ENCODE measurements at places on chromosomes 11 and 22. TPM values are rescaled to one million over a fixed set of nuclear protein-coding genes. Genes with fewer than 3 reads are reported as not detected.
A peak's percentile ranks its signal among the peaks of the same experiment; 100 is the strongest.

DNA sequence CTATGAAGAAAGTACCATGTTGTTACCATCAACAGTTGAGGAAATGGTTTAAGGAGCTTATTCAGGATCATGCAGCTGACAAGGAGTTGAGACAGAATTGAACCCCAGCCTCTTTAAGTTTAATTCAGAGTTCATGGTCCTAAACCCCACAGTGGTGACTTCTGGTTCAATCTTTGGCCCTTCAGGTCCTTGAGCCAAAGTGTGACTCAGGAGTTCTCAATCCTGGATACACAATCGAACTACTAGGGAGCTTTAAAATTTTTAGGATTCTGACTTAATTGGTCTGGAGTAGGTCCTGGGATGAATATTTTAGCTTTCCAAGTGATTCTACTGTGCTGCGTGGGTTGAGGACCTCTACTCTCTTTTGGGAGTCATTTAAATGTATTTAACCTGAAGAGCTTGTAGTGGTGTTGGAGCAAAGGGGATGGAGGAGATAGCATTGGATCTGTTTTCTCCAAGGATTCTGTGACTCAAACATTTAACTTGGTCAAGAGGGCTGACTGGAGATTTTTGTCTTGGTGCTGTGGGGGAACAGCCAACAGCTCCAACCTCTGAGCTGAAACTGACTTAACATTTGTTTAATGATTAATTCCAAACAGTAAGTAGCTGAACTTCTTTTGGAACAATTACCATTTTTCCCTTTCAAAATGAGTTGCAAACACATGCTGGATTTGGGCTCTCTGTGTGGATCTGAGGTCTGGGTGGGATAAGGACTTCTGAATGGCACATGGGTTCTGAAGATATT lies 80.1 kb downstream of the INSC start:
- no peak for DNase-seq

DNA sequence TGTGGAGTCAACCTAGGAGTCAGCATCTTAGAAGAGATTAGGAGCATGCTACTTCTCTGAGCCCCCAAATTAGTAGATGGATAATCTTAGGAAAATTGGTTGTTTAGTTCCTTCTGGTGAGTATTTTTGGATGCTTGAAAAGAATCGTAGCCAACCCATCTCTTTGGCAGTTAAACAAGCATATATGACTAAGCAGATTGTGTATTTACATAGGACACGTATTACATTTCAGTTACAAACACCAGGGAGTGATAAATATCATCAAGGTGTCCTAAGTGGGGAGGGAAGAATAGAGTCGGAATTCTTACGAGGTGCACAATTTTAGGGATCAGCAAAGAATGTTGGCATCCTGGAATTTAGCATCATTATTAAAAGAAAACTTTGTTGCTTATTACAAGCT lies 13.5 kb downstream of the PLET1 start:
- DNase-seq, result no peak

GRCh38 chr11:36211761-36212430 lies 77.3 kb downstream of the COMMD9 start:
- peak; percentile 49 for DNase-seq

DNA sequence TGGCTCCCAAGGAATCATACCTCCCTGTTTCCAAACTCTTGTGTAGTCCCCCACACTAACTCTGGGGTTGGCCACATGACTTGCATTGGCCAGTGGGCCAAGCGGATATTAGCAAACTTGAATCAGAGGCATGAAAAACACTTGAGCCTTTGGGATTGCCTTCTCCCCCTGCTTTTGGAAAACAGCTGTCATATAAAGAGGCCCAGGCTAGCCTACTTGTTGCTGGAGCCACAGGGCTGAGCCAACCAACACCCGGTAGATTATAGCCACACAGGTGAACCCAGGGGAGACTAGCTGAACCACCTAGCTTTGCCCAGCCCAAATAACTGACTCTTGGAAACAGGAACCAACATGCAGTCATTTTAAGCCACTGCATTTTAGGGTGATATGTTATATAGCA lies 354.8 kb downstream of the TENM4 start:
- DNase-seq, result no peak

- peak; percentile 53 for DNase-seq
Observed at GRCh38 chr11:129652835-129653234, 162.8 kb upstream of the TMEM45B start.

DNA sequence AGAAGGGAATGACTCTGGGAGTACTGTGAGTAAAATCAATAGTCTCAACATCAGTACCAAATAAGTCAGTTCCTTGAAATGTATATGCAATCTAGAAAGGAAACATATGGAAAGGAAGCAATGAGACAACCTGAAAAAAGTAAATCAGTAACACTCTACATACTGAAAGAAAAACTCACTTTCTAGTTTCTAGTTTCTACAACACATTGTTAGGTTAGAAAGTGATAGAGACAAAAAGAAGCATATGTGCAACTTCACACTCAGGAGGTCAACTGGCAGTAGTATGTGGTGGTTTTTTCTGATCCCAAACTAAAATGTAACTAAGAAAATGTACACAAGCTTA lies 156.5 kb upstream of the SOX6 start:
- DNase-seq, result peak; percentile 78

GRCh38 chr11:134800826-134801225 lies 388.8 kb upstream of the B3GAT1 start:
- peak; percentile 4 for DNase-seq

DNA sequence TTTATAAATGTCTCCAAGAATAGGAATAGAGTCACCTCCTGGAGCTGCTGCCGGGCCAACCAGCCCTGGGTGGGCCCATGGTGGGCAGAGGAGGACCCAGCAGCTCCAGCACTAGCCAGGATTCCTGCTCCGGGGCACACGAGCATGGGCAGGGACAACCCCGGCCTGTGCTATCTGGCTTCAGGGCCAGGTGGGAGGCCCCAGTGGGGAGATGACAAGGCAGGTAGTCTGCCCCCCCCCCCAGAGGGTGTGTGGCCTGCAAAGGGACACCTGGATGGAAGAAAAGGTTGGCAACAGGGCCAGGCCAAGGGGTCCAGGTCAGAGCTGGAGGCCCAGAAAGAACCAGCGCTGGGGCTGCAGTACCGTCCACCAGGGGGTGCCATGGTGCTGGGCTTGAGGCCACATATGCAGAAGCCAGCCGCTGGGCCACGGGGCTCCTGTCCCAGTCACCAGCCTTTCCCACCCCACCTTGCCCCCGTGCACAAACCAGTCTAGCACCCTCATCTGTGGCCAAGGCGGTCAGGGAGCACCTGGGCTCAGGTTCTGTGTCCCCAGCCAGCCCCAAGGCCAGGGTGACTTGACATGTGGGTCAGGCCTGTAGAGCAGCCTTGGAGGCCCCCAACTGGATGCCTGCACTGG lies 3.4 kb downstream of the TSPAN32 start:
- peak; percentile 84 for DNase-seq

GRCh38 chr22:49866646-49867045 lies 13.0 kb downstream of the ZBED4 start:
- no peak for DNase-seq

- no peak for DNase-seq
Observed at GRCh38 chr11:56331861-56332491, 13.9 kb upstream of the OR8K1 start.

DNA sequence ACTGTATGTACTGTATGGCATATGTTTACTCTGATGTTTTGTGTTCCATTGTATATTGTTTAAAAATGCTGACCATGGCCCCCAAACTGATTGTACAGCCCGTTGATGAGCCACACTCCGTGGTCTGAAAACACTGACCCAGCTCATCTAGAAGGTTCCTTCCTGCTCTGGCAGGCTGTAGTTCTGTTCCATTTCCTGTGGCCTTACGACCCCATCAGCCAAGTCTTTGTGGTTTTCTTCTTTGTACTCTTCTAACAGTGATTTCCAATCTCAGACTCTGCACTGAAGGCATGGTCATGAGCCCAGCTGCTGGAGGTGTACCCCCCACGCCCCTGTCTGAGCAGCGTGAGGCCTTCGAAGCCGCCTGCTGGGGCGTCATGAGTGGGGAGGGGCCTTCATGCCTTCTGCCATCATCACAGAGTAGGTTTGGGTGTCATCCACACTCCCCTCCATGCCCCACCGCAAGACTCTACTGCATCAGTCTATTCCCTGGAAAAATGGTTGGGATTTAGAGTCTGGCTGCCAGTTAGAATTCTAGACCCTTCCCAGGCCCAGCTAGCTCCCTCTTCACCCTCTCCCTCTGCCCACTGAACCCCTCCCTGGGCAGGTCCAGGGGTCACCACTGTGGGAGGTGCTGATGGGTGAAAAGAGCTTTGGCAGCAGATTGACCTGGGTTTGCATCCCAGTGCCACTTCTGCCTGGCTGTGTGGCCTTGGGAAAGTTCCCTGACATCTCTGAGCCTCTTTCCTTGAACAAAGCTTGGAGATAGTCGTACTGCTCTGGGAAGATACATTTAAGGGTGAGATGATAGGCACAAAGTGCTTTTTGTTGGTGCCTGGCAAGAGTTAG lies 11.3 kb upstream of the C11orf96 start:
- DNase-seq, result peak; percentile 60

DNA sequence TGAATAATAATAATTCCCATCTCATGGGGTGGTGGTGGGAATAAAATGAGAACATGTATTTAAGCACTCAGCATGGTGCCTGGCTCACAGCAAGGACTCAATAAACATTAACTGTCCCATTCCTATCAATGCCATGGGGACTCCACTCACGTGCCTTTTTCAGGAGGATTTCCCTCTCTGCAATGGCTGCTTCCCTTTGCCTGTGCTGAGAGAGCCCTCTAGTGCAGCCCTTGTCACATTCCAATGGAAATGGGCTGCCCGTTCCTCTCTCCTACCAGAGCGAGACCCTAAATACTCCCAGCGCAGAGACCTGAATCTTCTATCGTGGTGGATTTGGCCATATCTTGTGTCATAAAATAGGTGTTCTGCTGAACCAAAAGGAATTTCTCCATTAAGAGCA lies 621.5 kb upstream of the B3GAT1 start:
- DNase-seq, result peak; percentile 55

GRCh38 chr11:43503417-43503816 lies 144.7 kb downstream of the TTC17 start:
- no peak for DNase-seq

- no peak for DNase-seq
Observed at GRCh38 chr11:19232910-19233503, 7.7 kb downstream of the E2F8 start.

GRCh38 chr11:58070585-58070984 lies 39.8 kb downstream of the OR6Q1 start:
- no peak for DNase-seq

GRCh38 chr11:396511-396947 lies 2.5 kb downstream of the PKP3 start:
- no peak for DNase-seq

DNA sequence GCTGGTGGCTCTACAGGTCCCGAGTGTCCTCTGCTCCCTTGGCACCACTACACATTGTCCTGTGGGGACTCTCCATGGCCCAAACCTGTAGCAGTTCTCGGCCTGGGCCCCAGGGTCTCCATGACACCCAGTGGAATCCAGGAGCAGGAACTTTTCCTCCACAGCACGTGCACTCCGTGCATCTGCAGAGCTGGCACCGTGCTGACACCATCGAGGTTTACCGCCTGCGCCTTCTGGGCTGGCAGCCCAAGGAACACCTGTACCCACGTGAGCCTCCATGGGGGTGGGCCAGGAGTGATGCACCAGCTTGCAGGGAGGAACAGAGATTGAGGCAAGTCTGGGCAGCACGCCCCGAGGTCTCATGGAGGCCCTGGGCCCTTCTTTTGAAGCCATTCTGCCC lies 25.2 kb downstream of the TSPAN32 start:
- DNase-seq, result no peak

DNA sequence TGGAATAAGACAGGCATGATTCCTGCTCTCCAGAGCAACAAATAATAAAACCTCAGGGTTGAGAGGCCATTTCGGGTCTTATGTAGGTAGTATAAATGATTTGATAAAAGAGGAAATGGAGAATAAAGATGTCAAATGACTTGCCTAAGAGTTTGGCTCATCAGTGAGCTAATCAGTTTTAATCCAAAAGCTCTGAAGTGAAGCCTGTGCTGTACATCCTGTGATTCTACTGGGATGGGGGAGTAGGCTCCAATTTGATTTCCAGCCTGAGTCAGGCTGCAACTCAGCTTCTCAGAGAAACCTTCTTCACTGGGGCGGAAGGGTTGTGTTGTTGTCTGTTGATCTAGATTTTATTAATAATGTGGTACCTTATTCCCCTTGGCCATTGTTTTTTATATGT lies 192.2 kb upstream of the SORL1-AS1 start:
- no peak for DNase-seq

Gene SYT9
- 0.01 TPM for polyA plus RNA-seq

Gene POU2AF2
- 0.29 TPM for polyA plus RNA-seq

Gene ZNF202
- polyA plus RNA-seq, result 7.2 TPM

Gene THAP7
- polyA plus RNA-seq, result 27.1 TPM
